ENCODE measurements at places on chromosomes 11 and 22. TPM values are rescaled to one million over a fixed set of nuclear protein-coding genes. Genes with fewer than 3 reads are reported as not detected.

GRCh38 chr22:36339171-36340065 is 48.3 kb downstream of the MYH9 start:
- DNase-seq: no peak

- no peak for DNase-seq
Measured at GRCh38 chr22:27801616-27802345, at the start of gene MN1. TSS of gene MN1 (minus strand) at chr22:27801756. CDS start at chr22:27800543, 1,213 bp downstream.

DNA sequence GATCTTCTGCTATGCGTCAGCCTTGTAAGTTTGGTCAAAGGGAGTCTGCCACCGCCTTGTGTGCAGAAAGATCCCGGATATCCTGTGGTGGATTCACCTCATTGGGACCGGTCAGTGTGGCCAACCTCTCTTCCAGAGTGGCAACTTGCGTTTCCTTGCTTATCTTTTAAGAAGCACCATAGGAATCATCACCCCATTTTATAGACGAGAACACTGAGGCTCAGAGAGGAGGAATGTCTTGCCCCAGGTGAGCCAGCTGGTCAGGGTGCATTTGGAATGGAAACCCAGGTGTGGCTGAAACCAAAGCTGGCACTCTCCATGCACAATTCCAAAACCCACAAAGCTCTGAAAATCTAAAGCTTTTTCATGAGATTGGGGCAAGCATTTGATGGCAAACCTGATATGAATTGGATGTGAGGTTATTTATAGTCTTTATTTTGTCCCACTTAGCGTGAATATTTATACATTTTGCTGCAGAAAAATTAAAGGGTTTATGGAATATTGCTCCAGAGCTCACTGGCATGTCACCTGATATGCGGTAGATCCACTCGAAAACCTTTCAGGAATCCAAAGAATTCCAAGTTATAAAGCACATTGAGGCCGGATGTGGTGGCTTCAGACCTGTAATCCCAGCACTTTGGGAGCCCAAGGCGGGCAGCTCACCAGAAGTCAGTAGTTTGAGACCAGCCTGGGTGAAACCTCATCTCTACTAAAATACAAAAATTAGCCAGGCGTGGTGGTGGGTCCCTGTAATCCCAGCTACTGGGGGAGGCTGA is 12.1 kb upstream of the EIF3D start:
- DNase-seq: no peak

DNA sequence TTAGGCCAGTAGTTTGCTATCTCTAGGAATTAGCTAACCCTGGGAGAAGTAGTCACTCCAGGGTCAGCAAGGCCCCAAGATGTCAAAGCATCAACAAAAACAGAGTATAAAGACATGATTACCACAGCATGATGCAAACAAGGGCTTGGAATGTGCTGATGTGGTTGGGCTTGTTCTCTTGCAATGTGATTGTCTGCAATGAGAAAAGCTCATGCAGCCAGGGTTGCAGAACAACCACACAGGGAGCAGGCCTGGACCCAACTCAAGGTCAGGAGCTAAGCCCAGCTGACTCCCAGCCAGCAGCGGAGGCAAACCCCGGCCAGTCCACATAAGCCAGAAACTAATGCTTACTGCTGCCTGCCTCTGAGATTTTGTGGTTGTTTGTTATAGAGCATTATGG is 132.4 kb upstream of the ZC3H12C start:
- no peak for DNase-seq

PELI3 gene
- total RNA-seq: 15.7 TPM

DNA sequence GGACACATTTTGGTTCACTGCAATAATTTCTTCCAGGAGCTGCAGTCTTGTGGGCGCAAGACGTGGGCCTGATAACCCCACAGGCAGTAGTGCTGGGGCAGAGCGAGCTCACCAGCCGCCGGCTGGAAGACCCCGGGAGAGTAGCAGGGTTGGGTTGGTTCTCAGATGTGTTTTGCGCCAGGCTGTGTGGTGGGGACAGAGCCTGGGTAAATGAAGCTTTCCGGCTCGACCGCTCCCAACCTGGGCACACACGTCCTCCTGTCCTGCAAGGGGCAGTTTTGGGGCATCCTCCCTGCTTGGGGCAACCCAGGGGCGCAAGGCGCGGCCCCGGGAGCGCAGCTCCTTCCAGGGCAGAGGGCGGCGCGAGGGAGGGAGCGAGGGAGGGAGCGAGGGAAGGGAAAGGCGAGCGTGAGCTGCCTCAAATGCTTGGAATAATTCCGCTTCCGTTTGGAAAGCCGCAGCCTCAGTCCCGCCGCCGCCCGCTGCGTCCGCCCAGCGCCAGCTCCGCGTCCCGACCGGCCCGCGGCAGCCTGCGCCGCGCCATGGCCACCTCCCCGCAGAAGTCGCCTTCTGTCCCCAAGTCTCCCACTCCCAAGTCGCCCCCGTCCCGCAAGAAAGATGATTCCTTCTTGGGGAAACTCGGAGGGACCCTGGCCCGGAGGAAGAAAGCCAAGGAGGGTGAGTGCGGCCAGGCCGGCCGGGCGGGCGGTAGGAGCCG is at the start of gene PARVA:
TSS of gene PARVA (plus strand) at position 466 of the 718 bp plus-strand sequence. CDS start at position 543, 77 bp downstream.
- no peak for DNase-seq

DNA sequence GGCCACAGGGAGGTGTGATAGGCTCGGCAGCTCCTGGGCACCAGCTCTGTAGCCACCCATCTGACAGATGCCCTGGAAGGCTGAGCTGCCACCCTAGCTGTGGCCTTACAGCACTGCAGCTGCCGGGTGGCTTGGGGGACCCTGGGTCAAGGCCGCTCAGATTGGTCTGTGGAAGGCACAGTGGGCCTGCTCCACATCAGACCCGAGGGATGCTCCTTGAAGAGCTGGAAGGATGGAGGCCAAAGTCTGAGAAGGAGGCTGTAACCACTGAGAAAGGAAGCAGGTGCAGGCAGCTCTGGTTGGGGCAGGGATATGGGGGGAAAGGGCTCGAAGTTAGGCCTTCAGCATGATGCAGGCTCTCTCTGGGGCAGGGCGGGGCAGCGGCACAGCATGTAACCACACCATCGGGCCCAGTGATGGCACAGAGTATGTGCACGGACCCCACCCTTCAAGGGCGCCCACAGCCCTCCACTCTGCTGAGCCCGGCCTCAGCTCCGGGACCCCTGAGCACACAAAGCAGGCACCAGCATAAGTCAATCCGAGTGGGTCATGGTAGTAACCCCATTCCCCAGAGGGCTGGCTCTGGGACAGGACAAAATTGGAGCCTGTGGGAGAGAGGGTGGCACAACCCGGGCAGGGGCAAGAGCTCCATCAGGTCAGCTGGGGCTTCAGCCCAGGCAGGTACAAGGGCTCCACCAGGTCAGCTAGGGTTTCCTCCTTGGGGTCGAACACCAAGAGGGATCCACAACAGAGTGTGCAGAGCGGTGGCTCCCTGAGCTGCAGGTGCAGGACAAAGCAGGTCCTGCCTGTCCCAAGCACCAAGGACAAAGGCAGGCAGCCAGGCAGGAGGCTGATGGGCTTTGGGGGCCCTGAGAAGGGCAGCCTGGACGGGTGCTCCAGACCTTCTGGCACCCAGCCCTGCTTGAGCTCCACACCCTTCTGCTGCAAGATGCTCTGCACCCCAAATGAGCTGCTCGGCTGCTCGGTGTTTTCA is 1511.1 kb downstream of the BRD1 start:
- no peak for DNase-seq

DNA sequence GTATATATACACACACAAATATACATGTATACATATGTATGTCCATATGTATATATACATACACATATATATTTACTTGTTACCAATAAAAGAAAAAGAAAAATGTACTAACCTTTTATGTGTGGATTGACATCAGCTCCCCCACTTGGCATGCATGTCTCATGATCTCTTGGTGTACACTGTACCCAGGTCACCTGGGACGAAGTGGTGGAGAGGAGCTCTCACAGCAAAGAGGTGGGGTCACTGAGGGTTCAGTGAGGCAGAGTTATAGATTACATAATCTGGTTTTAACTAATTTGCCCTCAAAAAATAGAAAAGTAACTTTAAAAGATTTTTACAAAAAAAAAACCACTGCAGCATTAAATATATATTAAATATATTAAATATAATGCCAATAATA is 15.5 kb upstream of the USP47 start:
- no peak for DNase-seq

GRCh38 chr11:34637303-34637702 is 16.4 kb downstream of the EHF start:
- DNase-seq: no peak

GRCh38 chr11:94678236-94678635 is 89.9 kb upstream of the AMOTL1 start:
- DNase-seq: no peak

DNA sequence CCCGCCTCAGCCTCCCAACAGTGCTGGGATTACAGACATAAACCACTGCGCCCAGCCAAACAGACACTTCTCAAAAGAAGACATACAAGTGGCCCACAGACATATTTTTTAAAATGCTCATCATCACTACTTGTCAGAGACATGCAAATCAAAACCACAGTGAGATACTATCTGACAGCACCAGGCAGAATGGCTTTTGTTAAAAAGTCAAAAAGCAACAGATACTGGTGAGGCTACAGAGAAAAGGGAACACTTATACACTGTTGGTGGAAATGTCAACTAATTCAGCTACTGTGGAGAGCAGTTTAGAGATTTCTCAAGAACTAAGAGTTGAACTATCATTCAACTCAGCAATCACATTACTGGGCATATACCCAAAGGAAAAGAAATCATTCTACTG is 67.0 kb downstream of the ARHGAP20 start:
- no peak for DNase-seq

GRCh38 chr11:57313071-57313787 is 11.5 kb downstream of the TNKS1BP1 start:
- DNase-seq: no peak

P2RY6 gene
- total RNA-seq: 2.5 TPM

- DNase-seq: no peak
Measured at GRCh38 chr11:85704967-85705366, 19.0 kb upstream of the CCDC89 start.

GRCh38 chr11:10752486-10752885 is 1.4 kb downstream of the CTR9 start:
- DNase-seq: no peak

GRCh38 chr22:49519117-49519737 is 308.4 kb downstream of the BRD1 start:
- no peak for DNase-seq

ARHGAP8 gene
- total RNA-seq: not detected

TRIM51 gene
- total RNA-seq: not detected

WDR74 gene
- total RNA-seq: 138 TPM

DNA sequence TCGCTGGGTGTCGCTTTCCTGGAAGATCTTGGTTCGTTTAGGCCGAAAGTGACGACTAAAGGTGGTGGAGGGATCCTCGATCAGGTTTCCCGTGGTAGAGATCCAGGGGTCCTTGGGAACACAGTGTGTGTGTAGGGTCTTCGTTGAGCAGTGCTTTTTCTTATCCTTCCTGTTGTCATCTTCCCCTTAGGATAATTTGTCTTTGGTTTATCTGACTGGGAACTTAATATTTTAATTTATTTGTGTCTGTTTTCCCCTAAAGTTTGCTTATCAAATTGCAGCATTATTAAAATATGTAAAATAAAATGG is 403 bp downstream of the RBM7 start:
- DNase-seq: no peak

DNA sequence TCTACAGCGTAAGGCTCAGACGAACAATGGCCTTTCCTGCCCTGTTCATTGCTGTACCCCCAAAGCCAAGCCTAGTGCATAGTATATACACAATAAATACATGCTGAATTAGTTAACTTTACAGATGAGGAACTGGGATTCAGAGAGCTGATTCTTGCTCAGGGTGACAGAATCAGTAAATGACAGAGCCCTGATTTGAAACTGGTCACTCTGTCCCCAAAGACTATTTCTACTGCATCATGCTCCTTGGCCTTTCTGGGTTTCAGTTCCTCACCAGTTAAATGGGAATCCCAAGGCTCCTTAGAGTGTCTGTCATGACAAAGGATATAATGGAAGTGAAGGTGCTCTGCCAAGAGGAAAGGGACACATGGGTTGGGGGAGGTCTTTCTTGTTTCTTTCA is 50.5 kb upstream of the TSKU start:
- DNase-seq: no peak

GRCh38 chr22:26474682-26475081 is 8.9 kb downstream of the HPS4 start:
- no peak for DNase-seq

TSPAN18 gene
- total RNA-seq: 3.4 TPM

GRCh38 chr22:49867303-49868265 is 13.9 kb downstream of the ZBED4 start:
- DNase-seq: no peak

GRCh38 chr11:102293873-102294601 is 23.2 kb upstream of the BIRC3 start:
- DNase-seq: no peak

PNPLA3 gene
- total RNA-seq: 1.6 TPM

DNA sequence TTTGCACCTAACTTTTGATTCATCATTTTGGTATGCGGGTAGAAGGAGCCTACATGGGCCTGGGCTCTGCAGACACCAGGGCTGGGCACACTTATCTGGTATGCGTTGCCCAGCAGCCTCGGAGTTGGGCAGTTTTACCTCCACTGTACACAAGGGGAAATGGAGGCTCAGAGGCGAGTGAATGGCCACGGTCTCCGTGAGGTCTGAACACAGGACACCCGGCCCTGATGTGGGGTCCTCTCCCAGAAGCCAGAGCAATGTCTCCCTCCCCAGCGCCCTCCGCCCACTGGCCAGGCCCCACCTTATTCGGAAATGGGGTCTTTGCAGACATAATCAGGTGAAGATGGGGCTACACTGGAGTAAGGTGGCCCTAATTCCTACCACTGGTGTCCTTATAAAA is 43.7 kb downstream of the OSBPL5 start:
- no peak for DNase-seq

GLYAT gene
- total RNA-seq: 4.9 TPM

Measured in omental fat pad (tissue), 4 donors.